ENCODE measurements at places on chromosomes 1 and 21. TPM values are rescaled to one million over a fixed set of nuclear protein-coding genes. Genes with fewer than 3 reads are reported as not detected.

S100A11 gene
- 153 TPM for total RNA-seq

CD2 gene
- total RNA-seq: not detected

KRTAP21-2 gene
- total RNA-seq: not detected

NAV1 gene
- 62.6 TPM for total RNA-seq

CD1B gene
- not detected for total RNA-seq

TMEM82 gene
- not detected for total RNA-seq

CHODL gene
- 18.8 TPM for total RNA-seq

OR6K3 gene
- not detected for total RNA-seq
